ENCODE measurements at places on chromosomes 3 and 15.

DNA sequence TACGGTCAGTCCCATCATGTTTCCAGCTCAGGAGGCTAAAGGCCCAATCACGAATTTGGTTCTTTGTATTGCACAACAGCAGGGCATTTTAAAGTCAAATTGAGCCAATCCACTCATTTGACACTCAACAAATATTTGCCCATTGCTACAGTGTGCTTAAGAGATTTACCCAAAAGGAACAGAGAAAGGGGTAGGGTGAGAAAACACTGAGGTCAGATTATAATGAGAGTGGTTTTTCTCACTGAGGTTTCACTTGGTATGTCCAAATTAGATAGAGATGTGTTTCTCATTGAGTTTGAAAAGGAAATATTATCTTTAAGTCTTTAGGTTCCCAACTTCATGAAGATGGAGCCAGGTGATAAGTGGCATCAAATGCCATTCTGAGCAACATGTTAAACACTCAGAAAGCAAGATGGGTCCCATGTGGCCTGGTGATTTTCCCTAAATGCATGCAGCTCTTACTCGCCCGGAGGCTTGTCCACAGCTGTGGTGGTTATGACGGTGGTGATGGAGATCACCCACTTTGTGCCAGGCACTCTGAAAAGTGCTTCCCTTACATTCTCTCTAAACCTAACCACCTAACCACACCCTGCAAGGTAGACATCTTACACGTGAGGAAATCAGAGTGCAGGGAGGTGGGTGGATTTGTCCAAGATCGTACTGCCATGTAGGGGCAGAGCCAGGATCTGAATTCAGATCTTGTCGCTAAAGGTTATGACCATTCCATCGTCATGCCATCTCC is 31.2 kb upstream of the USP3 start:
- no peak for DNase-seq

DNA sequence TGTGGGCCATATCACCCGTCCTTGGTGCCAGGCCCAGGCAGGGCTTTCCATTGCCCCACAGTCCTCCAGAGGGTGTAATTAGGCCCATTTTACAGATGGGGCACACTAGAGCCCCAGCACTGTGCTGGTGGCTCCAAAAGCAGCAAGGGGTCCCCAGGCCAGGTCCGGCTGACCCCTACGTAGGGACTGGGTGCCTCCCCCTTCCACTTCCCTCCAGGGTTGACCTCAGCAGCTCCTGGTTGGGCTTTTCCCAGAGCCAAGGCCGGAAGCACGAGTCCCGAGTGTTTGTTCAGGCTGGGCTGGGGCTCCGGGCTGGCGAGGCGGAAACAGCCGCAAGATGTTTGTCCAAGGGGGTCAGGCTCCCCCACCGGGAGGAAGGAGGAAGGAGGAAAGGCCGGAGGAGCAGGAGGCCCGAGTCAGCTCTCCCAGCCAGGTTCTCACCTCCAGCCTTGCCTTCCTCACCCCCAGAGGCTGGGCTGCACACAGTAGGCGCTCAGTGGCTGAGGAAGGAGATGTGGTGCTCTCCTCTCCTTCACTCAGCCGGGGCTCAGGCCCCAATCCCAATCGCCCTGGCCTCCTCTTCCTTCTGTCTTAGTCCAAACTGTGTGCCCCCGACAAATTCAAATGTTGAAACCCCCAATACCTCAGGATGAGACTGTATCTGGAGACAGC is 17.1 kb upstream of the PLXND1 start:
- no peak for DNase-seq

GRCh38 chr3:186596568-186597287 is 16.1 kb upstream of the AHSG start:
- DNase-seq = no peak

GRCh38 chr15:48695827-48696573 is 50.5 kb upstream of the FBN1 start:
- no peak for DNase-seq

GRCh38 chr3:188571531-188572095 is 417.7 kb downstream of the LPP start:
- DNase-seq = no peak

GRCh38 chr3:128539376-128539775 is 46.4 kb upstream of the GATA2 start:
- no peak for DNase-seq

GRCh38 chr3:124063197-124063909 is 71.4 kb upstream of the ROPN1 start:
- no peak for DNase-seq

- no peak for DNase-seq
Measured at GRCh38 chr15:80997692-80998091, 3.0 kb upstream of the TLNRD1 start.
